ENCODE measurements at places on chromosomes 7 and 10.

GRCh38 chr7:29109899-29110298, 36.4 kb downstream of the CPVL start:
- no peak for DNase-seq

GRCh38 chr7:142760071-142760642, 10.6 kb upstream of the PRSS2 start:
- no peak for DNase-seq

- no peak for DNase-seq
Measured at GRCh38 chr7:151040616-151041375, 7.5 kb upstream of the ASIC3 start.

DNA sequence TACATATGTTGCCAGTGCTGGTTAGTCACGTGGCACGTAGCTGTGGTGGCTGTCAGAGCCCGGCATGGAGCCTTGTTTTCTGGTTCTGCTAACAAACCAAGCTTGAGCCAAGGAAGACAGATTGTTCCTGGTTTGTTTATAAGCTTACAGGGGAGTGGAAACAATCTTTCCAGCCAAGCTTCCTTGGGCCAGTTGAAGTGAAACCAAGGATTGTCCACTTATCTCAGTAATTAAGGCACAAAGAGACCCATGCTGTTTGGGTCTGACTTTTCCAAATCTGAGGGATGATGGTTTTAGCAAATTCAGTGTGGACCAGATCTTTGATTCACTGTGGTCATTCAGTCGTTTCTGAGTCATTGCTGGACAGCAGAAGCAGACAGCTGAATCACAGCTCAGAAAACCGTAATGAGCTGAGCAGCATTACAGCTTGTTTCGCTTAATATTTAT, 297.3 kb upstream of the COBL start:
- DNase-seq: no peak

DNA sequence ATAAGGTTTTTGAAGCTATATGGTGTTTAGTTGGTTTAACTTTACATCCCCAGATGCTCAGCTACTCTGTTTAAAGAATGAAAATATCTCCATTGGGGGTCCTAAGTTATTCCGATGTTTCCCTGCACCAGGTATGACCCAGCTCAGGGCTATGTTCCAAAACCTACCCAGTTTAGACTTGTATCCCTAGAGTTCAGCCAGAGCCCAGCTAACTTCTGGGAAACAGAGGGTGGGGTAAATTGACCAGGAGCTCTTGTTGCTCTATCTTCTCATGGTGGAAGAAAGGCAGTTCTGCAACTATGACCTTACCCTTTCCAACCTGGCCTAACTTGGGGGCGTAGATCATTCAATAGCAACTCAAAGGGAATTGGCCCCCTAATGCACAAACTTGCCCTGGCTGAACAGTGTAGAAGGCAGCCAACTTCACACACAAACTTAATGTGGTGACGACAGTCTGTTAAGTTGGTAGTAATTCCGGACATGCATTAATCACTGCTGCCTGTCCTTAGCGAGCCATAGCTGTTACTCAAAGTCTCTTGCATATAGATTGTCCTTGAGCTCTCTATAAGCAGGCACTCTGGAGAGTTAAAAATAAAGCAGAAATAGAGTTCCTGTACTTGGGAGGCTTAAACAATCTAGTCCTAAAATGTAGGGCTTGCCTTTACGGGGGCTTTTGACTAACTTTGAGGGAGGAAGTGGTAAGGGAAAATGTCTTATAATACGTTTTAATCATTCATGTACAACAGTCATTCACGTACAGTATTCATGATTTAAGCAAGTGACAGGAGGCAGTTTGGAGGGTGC, 5.3 kb upstream of the ZNRF2 start:
- no peak for DNase-seq

DNA sequence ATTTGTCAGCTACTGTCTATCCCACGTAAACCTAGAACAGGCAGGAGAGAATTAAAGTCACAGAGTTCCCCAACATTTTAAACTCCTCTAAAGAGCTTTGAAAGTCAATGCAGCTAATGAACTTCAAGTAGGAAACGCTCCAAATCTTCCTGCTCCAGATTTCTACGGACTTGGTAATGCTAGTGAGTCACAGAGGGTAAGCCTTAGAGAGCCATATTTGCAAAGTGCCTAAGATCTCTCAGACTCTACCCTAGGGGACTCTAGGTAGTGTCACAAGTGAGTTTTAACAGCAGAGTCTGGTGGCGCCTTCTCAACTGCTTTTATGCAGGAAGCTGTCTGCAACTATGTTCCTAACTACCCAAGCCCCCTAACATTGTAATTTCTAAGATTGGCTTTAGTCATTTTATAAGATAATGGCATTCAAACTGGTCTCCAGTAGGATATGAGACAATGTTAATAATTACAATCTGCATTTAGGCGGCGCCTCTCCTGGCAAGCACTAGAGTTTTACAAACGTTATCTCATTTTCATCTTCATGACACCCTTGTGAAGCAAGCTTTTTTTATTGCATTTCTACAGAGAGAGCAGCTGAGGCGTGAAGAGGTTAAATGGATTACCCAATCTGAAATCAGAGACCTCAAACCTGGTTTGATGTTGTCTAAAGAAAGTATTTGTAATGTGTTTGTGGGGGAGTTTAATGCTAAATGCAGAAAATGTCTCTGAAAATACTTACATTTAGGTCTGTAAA, 22.0 kb upstream of the FZD1 start:
- DNase-seq: peak; percentile 14

DNA sequence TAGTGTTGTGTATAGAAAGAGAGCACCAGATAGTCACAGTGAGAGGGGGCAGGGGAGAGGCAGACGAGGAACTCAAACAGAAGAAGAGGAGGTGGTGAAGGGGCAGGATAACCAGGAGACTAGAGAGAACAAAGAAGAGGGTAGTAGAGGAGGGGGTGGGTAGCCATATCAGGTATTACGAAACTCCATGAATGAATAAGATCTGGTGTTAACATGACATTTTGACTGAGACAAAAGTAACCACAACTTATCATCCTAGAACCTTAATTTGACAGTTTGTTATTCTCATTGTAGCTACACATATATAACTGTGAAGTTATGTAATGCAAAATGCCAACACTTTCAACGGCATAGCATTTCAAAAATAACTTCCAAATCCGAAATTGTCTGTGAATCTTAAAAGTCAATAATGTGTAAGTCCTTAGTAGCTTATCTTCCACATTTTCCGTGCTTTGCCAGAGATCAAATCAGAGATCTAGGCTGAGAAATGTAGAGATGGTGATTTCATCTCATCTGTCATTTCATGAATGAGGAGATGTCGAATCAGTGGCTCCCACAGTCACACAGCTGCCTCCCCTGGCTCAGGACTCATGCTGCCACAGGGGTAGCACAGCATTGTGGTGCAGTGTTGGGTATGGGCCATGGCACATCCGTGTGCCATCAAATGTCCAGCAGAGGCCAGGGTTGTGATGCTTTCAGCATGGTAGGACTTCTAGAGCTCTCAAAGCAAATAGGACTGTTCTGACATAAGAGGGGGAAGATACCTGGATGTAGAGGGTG, 202.1 kb downstream of the HECW1 start:
- no peak for DNase-seq

DNA sequence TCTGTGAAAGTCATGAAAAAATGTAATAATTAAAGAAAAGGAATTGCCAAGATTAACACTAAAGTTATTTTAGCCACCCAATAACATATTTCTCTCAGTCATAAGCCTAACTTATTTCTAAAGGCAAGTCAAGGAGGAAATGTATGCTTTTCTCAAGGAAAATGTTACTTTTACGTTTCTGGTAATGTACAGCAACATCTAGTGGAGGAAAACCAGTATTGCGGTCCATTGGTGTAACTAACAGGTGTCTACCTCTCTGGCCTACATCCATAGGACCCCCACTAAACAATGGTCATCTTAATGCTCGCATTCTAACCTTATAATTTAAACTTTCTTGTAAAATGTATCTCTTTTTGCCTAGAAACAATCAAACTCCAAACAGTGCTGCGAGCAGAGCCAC, 437.5 kb downstream of the KIF20B start:
- no peak for DNase-seq

DNA sequence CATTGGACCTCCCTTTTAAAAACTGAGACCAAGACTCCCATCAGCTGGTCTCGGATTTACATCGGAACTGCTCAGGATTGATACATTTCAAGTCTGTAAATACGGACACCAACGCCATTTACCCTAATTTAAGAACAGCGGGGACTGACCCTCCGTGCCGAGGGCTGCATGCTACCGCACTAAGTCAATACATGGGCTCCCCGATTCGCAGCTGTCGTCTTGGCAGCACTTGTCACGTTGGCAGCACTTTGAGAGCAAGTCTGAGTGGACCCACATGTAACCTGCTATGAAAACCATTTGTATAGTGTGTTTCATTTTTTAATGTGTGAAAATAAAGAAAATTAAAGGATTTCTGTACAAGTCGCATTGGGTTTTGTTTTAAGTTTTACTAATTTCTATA, 83.4 kb downstream of the EZH2 start:
- no peak for DNase-seq

- DNase-seq: no peak
Measured at GRCh38 chr7:147376192-147376591, 1214.4 kb upstream of the C7orf33 start.

DNA sequence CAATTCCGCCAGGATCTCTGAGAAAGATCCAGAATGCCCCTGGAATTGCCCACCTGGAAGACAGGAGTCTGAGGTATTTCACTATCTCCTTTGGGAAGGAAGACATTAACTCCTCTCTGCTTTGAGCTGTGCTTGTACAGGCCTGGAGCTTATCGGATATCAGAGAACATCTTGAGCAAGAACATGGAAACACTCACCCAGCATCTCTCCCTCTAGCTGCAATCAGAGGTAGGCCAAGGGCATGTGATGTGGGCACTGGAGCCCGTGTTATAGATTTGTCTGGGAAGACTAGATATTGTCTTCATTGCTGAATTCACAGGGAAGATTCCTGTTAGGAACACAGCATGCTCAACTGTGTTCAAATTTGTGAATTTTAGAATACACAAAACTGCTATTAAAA, 233.9 kb downstream of the PHF14 start:
- no peak for DNase-seq

DNA sequence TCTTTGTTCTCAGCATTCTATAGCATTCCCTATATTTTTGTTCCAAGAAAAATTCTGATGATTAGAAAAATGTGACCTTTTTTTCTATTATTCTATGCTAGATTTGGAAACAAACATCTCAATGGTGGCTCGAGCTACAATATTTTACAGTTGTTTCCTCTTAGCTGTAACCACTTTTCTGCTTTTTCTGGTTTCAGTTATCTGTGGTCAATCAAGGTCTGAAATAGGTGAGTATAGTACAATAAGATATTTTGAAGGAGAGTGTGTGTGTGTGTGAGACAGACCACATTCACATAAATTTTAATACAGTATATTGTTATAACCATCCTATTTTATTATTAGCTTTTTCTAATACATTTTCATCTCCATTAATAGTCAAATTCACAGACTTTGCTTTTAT, 564.5 kb upstream of the GHITM start:
- no peak for DNase-seq

DNA sequence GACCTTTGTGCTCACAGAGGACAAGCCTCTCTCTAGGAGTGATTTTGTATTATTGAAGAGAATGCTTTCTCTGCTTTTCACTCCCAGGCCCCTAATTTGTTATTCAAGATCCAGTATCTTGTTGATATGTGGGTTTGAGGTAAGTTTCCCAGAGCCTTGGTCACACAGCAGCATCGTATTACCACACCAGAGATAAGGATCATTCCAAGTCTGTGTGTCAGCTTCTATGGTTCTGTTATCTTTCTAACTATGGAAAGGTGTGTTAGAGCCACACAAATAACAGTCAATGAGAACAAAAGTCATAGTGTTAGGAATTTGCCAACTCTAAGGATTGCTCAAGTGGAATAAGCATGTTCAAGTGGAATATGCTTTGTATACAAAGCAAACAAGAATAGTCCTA, 1208.3 kb downstream of the GATA3 start:
- no peak for DNase-seq

DNA sequence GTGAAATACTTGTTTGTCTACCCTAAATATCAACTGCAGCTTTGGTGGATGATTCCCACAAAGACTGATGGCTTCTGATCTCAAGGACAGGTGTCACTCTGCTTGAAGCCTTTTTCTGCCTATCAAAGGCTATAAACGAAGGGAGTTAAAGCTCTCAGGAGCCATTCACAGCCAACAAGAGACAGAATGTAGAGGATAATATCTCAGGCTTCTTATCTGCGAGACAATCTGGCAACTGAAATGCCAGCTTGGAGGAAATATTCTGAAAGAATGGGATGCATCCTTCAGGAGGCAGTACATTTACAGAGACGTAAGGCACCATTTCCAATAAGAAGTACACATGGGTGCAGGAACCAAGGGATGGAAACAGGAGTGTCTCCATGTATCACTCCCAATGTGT, 549.4 kb downstream of the GPAM start:
- no peak for DNase-seq

GRCh38 chr7:155009570-155010157, 6.7 kb upstream of the PAXIP1 start:
- DNase-seq: peak; percentile 35

- DNase-seq: no peak
Measured at GRCh38 chr10:125094806-125095205, 65.6 kb downstream of the CTBP2 start.

GRCh38 chr10:71846816-71847215, 4.2 kb downstream of the PSAP start:
- no peak for DNase-seq
